Skeletal muscle cell (primary cell): ENCODE measurements at places on chromosomes 1 and 21.

DNA sequence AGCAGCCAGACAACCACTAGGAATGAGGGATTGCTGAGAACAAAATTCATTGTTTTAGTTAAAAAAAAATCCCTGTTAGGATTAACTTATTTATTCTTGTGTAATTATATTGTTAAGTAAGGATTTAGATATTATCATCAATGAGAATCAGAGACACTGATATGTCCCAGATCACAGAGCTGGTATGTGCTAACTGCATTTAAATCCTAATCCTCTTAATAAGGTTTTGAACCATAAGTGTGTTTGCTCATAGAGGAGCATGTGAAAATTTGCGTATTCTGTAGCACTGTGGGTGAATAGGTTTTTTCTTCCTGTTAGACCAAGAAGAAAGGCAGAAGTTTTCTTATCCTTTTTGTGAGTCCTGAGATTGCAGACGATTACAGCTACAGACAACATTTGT lies 147.1 kb downstream of the HHAT start:
- no peak for DNase-seq

GRCh38 chr1:95353194-95353593 lies 119.2 kb downstream of the RWDD3 start:
- no peak for DNase-seq

- DNase-seq = no peak
Measured at GRCh38 chr1:17550729-17551584, 11.5 kb downstream of the ARHGEF10L start.

GRCh38 chr1:3668148-3668547 lies 15.8 kb downstream of the TP73 start:
- no peak for DNase-seq

- DNase-seq = no peak
Measured at GRCh38 chr1:8006037-8006963, 19.8 kb downstream of the ERRFI1 start.

GRCh38 chr1:3063379-3064295 lies 5.4 kb upstream of the PRDM16 start:
- no peak for DNase-seq

GRCh38 chr1:237393632-237394031 lies 351.6 kb downstream of the RYR2 start:
- no peak for DNase-seq

DNA sequence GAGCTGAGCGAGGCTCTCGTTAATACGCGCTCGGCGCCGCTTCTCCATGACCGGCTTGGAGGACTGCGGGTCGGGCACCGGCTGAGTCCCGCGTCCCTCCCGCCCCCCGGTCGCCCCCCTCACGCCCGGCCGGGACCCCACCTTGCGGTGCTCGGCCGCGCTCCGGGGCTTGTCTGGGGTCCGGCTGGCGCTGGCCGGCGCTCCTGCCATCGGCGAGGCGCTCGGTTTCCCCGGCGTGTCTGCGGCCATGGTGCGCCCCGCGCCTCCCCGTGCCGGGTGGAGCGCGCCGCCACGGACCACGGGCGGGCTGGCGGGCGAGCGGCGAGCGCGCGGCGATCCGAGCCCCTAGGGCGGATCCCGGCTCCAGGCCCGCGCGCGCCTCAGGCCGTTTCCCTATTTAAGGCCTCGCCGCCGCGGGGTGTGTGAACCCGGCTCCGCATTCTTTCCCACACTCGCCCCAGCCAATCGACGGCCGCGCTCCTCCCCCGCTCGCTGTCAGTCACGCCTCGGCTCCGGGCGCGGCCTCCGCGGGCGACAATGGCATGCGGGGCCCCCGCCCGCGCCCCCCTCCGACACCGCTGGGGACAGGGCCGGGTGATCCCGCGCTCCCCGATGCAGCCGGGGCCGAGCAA lies at the start of gene HES4:
TSS of gene HES4 (minus strand) at position 373 of the 632 bp plus-strand sequence. CDS start at position 249, 124 bp downstream.
- peak; percentile 76 for DNase-seq

DNA sequence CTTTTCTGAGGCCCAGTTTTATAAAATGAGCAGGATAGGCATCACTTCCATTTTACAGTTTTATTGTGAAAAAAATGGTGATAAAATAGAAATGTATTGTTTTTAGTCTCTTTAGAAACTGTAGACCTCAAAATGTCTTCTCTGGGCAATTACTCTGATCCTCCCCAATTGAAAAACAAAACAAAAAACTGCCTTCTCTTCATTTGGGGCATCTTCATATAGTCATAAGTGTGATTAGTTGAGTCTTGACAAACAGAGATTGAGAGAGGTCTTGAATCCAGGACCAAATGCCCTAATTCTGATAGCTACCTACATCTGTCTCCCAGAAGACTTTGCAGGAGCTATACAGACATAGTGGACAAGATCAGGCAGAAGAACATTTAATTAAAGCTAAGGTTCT lies 62.9 kb downstream of the LRRC8C start:
- no peak for DNase-seq

DNA sequence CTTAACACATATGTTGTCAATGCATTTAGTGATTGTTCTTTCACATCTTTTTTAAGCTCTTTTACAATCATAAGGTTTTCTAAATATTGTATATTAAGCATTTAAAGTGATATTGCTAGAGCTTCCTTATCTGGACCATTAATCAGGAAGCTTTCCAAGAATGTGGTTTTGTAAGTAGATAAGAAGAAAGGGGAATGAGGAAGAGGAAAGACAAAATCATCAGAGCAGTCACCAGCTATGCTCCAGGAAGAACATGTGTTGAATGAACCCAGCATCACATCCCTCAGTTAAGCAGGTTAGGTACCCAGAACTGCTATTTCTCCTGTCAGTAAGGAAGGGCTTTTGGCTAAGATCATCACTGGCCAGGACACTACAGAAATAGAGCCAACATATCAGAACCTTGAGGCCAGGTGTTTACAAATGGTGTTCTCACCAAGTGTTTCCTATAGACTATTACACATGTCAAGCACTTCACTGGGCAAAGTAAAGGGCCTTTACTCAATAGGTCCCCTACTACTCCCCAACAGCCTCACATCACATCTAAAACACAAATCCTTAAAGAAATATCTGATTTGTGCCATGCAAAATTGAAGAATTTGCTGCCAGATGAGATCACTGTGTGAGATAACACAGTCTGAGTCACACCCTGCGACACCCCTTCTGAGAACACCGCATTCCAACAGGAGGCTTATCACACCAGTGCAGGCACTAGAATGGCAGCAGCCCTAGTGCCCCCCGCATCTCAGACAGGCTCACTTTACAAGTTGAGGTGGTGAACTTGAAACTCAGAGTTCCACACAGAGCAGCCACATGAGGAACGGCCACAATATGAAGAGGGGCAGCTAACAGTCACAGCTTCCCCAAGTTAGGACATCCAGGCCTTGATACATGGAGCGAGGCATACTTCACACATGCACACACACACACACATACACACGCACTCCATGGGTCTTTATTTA lies 1.8 kb upstream of the SPRR2A start:
- no peak for DNase-seq

- no peak for DNase-seq
Measured at GRCh38 chr1:37098237-37098636, 63.9 kb upstream of the GRIK3 start.

DNA sequence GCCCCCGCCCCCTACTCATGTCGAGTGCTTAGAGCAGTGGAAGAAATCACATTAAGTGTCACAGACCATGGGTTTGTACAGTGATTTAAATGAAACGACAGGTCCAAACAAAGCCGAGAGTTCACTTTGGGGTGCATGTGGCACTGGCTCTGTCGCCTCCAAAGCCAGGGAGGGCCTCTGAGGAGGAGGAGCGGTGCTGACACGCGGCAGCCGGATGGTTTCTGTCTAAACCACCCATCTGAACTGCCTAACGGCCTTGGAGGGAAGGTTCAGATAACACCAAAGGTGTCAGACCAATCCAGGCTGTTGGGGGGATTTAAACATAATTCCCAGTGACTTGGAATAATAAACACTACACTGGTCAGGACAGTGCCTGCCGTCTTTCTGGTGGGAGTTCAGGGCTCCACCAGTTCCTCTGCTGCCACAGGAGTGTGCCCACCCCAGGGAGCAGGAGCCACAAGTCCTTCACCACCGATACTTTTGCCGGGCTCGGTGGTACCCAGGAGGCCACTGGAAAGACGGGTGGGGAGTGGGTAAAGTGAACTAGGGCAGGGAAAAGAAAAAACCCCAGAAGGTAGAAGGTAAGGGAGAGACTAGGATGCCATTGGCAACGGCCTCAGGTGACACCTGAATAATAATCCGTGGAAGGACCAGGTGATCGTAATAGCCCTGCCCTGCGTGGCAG lies 78.2 kb downstream of the SLC66A1 start:
- no peak for DNase-seq

- DNase-seq = peak; percentile 16
Measured at GRCh38 chr1:242745079-242745478, 220.6 kb upstream of the PLD5 start.

DNA sequence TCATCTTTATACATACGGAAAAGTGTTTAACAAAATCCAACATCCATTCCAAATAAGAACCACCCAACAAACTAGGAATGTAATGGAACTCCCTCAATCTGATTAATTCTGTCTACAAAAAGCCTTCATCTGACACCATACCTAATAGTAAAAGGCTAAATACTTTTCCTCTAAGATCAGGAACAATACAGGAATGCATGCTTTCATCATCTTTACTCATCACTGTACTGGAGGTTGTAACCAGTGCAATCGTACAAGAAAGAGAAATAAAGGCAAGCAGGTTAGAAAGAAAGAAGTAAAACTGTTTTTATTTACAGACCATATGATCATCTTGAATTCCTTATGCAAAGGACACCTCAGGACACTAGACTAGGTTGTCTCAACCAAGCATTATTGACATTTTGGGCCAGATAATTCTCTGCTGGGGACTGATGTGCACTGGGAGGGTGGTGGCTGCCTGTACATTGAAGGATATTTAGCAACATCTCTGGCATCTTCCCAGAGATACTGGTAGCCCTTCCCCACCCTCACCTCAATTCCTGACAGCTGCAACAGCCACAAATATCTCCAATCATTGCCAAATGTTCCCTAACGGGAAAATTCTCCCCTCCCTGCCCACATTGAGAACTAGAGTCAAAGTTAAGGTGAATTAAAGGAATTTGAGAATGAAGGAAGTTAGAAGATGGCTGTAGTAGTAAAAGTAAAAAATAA lies 30.6 kb upstream of the INSL5 start:
- peak; percentile 20 for DNase-seq

GRCh38 chr1:11558871-11559590 lies 80.1 kb downstream of the DISP3 start:
- DNase-seq = no peak

DNA sequence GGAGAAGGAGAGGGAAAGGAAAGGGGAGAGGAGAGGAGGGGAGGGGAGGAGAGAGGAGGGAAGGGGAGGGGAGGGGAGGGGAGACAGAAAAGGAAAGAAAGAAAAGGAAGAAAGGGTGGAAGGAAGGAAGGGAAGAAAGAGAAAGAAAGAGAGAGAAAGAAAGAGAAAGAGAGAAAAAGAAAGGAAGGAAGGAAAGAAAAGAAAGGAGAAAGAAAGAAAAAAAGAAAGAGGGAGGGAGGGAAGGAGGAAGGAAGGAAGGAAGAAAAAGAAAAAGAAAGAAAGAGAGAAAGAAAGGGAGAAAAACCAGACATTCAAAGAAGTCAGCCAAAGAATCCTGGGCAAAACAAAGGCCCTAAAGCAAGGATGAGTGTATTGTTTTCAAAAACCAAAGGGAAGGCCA lies 125.7 kb upstream of the SPATA6 start:
- DNase-seq = no peak
